NB4 (cell line): ENCODE measurements at places on chromosomes 6 and 20.

DNA sequence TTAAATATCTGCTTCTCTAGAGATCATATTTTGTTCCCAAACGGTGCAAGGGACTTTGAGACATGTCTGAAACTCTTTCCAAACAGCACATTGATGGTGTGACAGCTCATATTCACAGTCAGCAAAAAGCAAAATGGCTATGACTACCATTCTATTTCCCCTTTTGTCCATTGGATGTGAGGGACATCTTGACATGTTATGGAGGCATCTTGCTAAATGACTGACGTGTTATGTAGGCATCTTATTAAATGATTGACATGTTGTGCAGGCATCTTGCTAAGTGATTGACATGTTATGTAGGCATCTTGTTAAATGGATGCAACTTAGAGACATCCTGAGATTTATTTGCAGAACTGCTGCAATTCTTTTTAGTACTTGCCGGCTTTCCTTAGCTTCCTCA, 255.8 kb downstream of the DLL1 start:
- no peak for DNase-seq

DNA sequence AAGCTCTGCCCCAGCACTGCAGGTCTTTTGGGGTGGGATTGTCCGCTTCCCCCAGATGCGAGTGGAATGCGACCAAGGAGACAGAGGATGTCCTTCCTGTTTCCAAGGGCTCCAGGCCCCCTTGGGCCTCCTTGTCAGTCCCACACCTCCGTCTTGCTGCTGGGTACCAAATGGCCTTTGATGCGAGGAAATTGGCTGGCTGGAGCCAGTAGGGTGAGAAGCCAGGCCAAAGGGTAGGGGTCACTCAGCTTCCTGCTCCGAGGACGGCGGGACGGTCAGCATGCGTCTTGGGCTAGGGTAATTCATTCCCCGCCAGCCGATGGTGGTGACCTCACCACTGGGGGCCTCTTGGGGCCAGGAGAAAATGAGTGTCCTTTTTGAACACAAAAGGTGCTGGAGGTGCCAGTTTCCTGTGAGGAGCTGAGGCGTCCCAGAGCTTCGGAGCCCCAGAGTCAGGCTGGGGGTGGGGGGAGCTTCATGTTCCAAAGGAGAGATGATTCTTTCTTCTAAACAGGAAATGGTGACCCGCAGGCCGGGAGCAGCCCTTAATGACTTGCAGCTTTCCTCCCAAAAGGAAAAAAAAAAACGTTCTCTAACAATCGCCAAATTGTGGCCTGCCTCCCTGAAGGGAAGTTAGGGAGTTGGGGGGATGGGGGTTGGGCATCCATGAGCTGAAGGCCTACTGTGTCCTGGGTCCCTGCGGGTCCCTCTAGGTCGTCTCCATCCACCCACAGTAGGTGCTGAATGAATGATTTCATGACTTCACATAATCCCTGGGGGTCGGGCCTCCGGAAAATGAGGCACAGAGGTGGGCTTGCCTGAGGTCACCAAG, 6.7 kb downstream of the SNAI1 start:
- peak; percentile 80 for DNase-seq

DNA sequence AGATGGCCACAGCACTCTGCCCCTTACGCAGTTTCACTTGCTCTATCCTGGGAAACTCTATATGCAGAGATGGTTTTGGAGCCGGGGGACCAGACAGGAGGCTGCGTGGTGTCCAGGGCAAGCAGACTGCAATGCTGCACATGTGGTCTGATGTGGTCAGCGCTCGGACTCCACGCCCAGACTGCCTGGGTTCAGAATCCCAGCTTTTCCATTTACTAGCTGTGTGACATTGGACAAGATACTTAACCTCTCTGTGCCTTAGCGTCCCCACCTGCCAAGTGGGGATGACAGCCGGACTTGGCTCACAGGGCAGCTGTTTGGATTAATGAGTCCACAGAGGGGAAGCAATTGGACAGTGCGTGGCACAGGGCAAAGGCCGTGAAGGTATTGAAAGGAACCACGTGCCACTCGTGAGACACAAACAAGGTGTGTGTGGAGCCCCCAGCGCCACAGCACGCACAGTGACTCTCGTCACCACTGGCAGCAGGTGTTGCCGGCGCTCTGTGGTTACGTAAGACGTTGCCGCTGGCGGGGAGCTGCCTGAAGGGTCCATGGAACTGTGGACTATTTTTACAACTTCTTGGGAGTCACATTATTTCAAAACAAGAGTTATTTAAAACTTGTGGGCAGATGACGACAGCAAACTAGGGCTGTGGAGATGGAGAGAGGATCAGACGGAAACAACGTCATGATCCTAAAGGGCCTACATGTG, 201.4 kb downstream of the PREX1 start:
- peak; percentile 93 for DNase-seq

DNA sequence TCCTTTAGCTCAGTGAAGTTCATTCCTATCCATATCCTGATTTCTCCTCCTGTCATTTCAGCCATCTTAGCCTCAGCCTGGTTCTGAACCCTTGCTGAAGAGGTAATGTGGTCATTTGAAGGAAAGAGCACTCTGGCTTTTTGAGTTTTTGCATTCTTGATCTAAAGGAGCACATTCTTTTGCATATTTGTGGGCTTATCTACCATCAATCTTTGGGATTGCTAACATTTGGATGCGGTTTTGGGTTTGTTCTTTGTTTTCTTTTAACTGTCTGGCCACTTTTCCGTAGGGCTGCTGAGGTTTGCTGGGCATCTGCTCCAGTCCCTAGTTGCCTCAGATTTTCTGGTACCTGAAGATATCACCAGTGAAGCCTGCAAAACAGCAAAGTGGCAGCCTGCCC, 238.3 kb downstream of the EPM2A start:
- DNase-seq: no peak

DNA sequence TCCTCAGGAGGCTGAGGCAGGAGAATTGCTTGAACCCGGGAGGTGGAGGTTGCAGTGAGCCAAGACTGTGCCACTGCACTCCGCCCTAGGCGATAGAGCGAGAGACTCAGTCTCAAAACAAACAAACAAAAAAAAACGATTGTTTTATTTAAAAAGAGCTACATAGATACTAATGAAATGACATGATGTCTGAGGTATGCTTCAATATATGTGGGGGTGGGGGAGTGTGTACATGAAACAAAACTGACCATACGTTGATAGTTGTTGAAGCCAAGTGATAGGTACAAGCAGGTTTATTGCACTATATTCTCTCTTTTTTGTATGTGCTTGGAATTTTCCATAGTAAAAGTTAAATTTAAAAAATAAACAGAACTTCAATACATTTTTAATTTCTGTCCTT, 240.1 kb downstream of the TFAP2A start:
- no peak for DNase-seq

- no peak for DNase-seq
Measured at GRCh38 chr6:151723152-151723551, 84.3 kb upstream of the ESR1 start.

DNA sequence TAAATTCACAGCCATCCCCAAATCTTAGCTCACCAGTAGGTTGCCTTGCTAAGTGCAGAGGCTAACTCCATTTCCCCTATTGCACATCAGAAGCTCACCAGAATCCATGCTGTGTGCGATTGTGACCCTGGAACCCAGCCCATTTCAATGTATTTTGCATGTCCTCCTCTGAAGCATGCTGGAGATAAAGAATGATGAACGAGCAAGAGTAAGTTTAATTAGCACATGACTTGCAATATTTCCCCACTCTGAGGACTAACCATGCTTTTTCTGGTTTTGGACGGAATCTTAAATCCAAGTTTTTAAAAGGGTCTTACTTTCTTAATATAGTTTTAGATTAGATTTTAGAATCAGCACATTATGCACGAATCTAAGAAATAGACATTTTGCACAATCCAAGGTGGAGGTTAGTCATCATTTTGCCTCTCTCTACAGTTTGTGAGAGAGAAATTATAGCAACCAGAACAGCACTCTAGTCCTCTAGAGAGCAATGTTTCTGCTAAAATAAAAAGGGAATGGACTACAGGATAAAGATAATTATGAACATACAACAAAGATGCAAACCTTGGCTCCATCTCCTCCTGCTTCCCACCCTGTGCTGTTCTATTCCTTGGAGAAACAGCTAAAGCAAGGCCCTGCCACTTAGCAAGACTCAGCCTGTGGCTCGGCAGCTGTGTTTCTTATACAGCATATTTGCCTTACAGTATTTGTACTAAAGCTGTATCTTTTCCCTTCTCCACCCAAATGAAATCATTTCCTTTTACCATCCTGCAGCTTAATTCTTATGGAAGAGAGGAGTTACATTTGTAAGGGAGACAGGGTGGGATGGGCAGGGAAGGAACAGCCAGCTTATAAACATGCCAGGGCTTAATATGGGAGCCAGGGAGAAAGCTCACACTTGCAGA, 24.9 kb upstream of the LAMA4 start:
- no peak for DNase-seq

DNA sequence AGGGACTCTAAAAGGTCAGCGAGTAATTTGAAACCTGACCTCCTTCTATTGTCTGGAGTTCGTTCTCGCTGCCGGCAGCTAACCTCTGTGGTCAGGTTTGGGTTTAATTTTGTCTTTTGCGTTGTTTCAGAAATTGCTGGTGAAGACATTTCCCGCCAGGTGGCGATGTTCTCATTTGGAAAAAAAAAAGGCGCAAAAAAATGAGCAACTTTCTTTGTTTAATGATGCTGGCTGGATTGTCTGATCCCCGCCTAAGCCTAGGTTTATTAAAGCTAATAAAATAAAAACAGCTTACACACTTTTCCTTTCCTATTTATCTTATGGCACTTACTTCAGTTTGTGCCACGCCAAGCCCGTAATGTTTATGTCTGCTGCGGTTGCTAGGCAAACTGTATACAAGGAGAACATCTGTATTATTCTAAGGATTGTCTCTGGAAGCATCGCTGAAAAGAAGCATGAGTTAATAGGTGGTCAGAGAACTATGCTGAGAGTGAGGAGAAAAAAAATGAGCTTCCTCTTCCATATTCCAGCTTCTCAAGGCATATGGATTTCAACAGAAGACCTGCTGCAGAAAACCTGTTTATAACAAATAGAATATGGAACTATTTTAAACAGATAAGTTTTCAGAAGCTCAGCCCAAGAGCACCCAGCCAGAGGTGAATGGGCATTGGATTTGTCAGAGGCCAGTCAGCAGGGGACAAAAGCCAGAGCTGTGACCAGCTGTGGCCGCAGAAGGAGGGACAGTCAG, 205.7 kb downstream of the DOK5 start:
- DNase-seq: peak; percentile 55

- peak; percentile 75 for DNase-seq
Measured at GRCh38 chr6:140921366-140922226, 1211.1 kb upstream of the GJE1 start.

DNA sequence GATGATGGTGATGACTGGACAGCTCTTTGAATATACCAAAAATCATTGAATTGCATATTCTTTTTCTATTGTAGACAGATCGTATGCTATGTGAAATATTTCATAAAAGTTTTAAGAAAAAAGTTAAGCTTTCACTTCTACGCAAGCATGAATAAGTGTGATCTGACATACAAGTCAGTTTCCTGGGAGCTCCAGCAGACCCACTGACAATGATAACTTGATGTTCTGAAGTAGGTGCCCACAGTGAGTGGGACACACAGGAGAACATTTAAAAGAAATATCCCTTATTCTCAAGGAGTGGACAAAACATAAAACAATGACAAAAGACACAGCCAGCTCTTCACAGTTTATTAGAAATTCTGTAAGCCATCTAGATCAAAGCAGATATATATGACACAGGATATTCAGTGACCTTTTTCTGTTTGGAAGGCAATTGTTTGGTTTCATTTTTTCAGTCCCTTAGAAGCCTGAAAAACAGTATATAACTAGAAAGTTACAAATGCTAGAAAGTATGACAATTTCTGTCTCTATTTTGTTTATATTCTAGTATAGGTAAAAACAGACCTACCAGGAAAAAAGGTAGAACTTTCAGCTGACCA, 101.4 kb downstream of the IRF4 start:
- no peak for DNase-seq
